Kidney glomerular epithelial cell (primary cell): ENCODE measurements at places on chromosomes 1 and 21.

DNA sequence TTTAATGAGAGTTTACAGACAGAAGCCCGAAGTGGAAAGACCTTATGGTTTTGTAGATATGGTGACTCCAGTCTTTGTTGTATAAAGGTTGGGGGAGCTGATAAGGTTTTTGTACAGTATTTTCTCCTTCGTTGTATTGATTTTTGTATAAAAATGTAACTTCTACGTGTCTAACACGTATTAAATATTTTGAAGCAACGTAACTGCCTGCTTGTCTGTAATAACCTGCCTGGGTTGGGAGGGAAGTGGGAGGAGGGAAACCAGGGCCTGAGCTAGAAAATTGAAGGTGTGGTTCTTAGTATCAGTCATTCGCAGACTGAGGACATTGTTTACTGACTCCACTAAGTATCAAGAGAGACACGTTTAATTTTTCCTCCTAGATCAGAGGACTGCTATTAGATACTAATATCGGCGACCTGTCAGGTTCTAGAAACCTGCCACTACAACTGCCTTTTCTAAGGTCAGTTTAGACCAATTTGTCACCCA, 2.2 kb downstream of the IER5 start:
- DNase-seq, result no peak

- no peak for DNase-seq
These were observed 70.0 kb upstream of the KIAA1614 start for GRCh38 chr1:180842491-180843275.

DNA sequence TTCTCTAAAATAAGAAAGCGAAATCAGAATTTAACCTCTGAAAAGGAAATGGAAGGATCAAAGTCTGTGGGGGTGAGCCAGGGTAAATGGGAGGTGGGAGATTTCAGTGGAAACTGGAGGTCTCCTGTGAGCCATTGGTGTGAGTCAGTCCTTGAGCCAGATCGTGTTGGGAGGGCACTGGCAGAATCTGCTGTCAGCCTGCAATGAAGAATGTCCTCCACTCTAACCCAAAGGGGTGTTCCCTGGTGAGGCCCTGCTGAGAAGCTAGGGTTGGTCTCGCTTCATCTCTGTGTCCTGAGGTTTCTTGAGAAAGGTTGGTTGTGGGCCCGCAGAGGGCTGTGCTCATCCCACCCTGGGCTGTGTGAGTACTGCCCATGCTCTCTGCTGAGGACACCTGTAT, 2.4 kb downstream of the QSOX1 start:
- DNase-seq, result no peak

DNA sequence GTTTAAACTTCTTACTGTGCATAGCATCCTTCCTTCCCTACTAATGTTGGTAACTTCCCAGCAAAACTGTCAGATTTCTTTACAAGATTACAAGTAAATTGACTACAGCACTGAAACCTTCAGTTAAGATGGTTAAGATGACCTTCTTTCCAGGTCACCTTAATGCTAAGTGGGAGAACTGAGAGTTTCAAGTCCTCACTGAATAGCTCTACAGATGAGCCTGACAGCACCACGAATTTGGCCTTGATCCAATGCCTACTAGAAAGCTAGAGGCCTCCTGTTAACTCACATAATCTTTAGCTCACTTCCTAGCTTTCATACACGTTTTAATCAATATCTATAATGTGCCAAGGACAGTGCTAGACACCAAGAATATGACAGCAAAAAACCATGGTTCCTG, 276.0 kb upstream of the PLD5 start:
- DNase-seq, result no peak

DNA sequence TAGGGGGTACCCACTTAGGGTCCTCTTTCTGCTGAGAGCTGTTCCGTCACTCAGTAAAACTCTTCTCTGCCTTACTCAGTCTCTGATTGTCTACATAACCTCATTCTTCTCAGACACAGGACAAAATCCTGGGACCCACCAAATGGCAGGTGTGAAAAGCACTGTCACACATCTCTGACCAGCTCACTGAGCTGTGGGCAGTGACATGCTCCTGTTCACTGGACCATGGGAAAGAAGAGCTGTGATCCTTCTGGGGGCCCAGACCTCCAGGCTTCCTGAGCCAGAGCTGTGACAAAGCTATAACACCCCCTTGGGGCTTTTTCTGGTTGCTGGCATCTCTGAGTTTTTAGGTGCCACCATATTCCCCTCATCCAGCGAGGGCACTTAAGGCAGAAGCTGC, 115.7 kb downstream of the NTPCR start:
- no peak for DNase-seq

DNA sequence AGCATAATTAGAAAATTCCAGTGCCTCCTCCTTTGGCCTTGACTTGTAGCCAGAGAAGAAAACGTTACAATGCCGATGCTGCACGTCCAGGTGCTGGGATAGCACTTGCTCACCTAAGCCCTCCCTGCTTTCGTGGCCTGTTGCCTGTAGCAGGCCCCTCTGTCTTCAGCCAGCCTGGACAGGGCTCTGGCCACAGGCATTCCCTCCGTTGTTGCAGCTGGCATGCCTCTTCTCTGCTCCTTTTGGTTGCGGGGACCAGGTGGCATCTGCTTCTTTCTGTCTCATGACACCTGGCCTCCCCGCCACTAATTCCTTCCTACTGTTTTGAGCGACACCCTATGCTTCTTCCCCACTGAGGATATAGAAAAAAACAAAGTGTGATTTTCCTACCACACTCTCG, 54.6 kb upstream of the MORC3 start:
- DNase-seq, result no peak

DNA sequence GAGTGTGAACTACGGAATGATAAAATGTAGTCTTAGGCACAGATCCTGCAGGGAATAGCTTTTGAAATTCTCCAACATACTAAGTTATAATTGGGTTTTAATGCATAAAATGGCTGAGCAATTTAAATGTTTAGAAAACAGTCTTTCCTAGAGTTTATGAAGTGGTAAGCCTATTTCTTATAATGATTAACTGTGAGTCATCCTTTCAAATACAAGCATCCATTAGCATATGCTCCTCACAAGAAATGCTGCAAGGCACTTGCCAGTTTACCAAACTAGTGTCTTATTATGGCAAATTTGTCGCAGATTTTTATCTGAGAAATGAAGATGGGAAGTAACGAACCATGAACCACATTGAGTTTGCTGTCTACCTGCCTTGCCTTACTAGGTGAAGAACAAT, 101.3 kb upstream of the ESRRG start:
- peak; percentile 64 for DNase-seq

DNA sequence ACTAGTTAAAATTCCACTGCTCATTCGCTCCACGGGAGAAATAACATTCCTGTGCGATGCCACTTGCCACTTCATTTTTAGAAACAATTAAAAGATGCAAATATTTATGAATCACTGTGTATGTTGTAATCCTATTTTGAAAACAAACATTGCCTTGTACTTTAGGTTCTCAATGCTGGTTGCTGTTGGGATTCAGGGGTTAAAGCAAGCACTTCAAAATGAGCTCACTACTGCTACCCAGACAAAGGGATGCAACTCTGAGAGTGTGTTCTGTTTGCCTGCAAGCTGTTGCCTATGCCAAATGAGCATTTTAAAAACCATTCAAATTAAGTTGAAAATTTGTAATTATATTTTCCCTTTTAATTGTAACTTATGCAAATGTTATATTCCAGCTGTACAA, 87.5 kb downstream of the RWDD3 start:
- no peak for DNase-seq

DNA sequence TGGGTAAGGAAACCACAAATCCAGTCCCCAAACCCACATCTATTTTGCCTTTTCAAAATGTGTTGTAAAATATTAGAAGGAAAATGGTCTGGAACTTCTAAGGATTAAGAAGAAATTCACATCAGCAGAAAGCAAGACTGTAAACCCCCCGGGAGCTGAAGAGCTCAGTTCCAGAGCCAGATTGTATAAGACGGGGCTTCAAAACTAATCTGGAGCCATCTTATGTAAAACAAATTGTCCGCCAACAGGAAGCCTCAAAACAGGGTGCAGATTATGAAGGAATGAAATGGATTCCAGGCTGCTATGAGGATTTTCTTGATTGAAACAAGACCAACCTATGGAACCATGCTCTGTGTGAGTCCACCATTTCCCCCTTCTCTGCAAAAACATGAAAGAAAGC, 25.1 kb upstream of the HUNK start:
- no peak for DNase-seq

DNA sequence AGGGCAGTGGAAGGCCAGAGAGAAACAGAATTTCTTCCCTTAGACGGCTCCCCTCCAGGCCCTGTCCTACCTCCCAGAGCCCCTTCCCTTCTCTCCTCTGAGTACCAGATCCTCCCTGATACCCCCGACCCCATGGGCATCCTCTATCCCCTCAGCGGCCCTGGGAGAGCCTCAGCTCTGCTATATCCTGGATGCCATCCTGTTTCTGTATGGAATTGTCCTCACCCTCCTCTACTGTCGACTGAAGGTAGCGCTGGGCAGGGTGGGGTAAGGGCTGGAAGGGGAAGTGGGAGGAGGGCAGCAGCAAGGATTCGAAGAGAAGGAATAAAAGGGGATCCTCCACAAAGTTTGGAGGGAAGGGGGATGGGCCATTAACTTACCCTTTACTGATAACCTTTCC, 2.7 kb downstream of the FCER1G start:
- no peak for DNase-seq

GRCh38 chr21:41965461-41966013, 11.7 kb upstream of the C2CD2 start:
- no peak for DNase-seq

- no peak for DNase-seq
These were observed 74.2 kb downstream of the TOMM20 start for GRCh38 chr1:235054466-235054865.
